ENCODE measurements at places on chromosomes 11 and 22. TPM values are rescaled to one million over a fixed set of nuclear protein-coding genes. Genes with fewer than 3 reads are reported as not detected.

DNA sequence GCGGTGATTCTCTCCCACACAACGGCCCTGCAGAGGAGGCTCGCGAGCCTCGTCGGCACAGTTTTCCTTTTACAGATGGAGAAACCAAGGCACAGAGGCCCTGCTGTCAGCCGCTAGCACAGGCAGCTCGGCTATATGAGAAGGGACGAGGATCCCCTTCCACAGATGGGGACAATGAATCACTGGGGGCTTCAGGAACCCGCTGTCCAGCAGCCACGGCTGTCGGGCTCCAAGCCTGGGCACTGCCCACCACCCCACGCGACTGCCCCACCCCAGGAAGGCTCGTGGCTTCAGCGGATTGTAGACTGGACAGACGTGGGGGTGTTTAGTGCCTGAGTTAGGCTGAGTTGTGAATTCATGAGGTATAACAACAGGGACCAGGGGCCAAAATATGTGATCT, 17.2 kb upstream of the FGF3 start:
- DNase-seq = no peak

GRCh38 chr11:64043545-64043944, 7.8 kb downstream of the FLRT1 start:
- DNase-seq = no peak

- DNase-seq = no peak
Measured at GRCh38 chr11:101552888-101553287, 30.9 kb downstream of the TRPC6 start.

GRCh38 chr11:91585035-91585801, 639.4 kb upstream of the FAT3 start:
- DNase-seq = no peak

DNA sequence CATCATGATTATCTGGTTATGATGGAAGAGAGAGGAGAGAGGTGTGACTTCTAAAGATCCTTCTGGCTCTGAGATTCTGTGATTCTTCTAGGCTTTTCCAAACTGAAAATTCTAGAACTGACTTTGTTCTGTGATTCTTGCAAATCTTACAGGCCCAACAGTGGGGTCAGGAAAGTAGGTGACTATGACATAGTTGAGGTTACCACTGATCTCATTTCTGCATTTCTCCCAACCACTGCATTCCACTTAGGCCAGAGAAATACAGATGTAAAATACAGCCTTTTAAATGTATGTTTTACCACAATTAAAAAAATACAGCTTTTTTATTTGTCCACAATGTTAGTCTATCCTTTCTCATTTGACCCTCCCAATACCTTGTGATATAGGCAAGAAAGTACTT, 83.7 kb downstream of the STIM1 start:
- DNase-seq = no peak

DNA sequence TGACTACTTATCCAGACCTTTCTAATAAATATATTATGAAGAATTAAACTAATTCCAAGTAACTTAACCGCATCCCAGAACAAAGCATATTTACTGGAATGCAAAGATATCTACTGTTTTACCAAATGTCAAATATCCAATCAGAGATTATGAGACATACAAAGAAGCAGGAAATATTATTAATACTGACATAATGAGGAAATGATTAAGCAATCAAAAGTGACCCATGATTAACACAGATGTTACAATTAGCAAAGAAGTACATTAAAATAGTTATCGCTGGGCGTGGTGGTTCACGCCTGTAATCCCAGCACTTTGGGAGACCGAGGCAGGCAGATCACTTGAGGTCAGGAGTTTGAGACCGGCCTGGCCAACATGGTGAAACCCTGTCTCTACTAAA, 105.2 kb downstream of the WNT7B start:
- no peak for DNase-seq

GRCh38 chr22:39428597-39429071, 28.2 kb upstream of the MGAT3 start:
- no peak for DNase-seq

GRCh38 chr11:13091804-13092203, 82.7 kb downstream of the RASSF10 start:
- no peak for DNase-seq

GRCh38 chr22:47533961-47534803, 771.7 kb downstream of the TBC1D22A start:
- no peak for DNase-seq

DNA sequence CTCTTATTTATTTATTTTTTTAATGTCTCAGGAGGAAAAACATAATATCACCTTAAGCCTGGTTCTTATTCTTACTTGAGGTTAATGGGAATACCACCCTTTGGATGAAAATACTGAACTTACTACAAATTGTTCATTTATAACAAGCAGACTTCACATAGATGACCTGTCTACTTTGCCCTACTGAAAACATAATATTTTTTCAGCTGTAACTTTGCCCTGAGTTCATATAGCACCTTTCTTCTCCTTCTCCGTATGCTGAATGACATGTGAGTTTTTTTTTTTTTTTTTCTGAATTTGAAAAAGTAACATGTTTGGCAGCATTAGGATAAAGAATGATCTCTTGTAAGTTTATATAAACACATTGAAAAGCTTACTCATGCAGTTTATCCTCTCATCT, 186.8 kb downstream of the TMEM135 start:
- no peak for DNase-seq

DNA sequence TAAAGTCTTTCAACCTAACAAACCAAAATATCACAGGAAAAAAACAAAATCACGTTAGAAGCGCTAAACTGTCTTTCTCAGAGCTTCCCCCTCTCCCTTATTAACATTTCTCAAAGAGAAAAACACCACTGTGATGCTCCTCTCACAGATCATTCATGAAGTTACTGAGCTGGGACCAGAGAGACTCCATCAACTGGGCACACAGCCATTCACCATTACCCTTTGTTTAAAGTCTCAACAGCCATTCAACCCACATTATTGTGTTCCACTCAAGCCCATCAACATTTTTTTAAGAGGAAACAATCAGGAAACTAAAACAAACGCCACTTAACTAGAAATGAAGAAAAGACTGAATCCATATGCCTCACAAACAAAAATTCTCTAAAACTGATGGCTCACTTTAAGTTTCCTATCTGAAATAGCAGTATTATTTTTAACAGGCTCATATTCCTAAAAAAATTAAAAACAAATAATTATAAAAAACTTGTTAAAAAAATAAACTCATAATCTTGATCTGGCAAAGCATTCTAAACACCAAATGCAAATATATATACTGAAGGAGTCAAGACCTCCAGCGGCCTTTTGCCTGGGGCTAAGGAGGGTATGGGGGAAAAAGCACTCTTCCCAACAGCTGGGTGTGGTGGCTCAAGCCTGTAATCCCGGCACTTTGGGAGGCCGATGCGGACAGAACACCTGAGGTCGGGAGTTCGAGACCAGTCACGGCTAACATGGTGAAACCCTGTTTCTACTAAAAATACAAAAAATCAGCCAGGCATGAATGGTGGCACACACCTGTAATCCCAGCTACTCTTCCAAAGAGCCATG, 14.0 kb downstream of the CELF1 start:
- DNase-seq = no peak

GRCh38 chr11:117851852-117852251, 24.6 kb downstream of the FXYD6 start:
- DNase-seq = no peak

The RNF215 gene
- total RNA-seq = 4.3 TPM

The RIC3 gene
- total RNA-seq = 11.1 TPM

The ARL14EP gene
- total RNA-seq = 35.5 TPM

The TSKU gene
- 17.2 TPM for total RNA-seq

The ASPHD2 gene
- total RNA-seq = not detected

The JHY gene
- 2.6 TPM for total RNA-seq

The RAD9A gene
- 5.7 TPM for total RNA-seq
